Keratinocyte (primary cell): ENCODE measurements at places on chromosomes 5 and 9.

DNA sequence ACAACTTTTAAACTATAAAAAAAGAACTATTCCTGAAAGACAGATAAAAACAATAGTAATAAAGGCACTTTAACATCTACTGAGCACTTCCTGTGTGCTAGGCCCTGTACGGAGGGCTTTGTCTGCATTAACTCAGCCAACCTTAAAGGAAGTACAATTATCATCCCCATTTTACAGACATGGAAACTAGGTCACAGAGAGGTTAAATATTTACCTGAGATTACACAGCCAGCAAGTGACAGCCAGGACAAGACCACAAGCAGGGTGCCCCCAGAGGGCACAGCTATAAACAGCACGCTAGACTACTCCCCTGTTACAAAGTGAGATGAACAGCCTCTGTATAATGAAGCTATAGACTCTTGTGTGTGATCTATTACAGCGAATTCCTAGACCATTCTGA is 25.5 kb downstream of the DDX31 start:
- DNase-seq = no peak

- DNase-seq = no peak
Observed at GRCh38 chr9:71858102-71858798, 52.7 kb downstream of the ABHD17B start.

- no peak for DNase-seq
Observed at GRCh38 chr5:32880796-32881195, 169.7 kb downstream of the NPR3 start.

- no peak for DNase-seq
Observed at GRCh38 chr5:100423330-100423729, 111.8 kb upstream of the FAM174A start.

GRCh38 chr9:99582814-99583213 is 238.9 kb upstream of the NR4A3 start:
- no peak for DNase-seq
